Panc1 (cell line): ENCODE measurements at places on chromosomes 4 and X. TPM values are rescaled to one million over a fixed set of nuclear protein-coding genes. Genes with fewer than 3 reads are reported as not detected.

DNA sequence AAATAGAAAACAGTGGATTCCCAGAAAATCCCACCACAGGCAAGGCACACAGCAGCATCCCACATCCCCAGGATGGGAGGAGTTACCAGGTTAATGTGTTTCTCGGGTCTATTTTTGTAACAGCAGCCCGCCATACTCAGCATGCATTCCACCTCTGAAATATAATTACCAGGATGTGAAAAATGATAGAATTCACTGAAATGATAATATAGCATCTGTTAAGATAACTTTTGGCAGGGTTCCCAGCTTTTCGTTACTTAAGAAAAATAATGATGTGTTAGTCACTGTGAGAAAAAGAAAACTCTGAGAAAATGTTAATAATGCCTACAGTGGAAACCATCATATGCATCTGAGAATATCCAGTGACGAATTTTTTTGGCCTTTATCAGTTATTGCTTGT, 87.1 kb downstream of the VCX2 start:
- DNase-seq, result no peak

Gene INTS12
- 13.9 TPM for total RNA-seq

- no peak for DNase-seq
These were observed 207.4 kb upstream of the MAOA start for GRCh38 chrX:43448688-43449087.

Gene FREM3
- not detected for total RNA-seq

Gene EXOC1L
- total RNA-seq, result not detected

Gene PDE6B
- total RNA-seq, result 6.5 TPM

- no peak for DNase-seq
These were observed 584.2 kb upstream of the PCDH10 start for GRCh38 chr4:132564920-132565319.

Gene ARMCX6
- 43.6 TPM for total RNA-seq

Gene CDKL2
- 5.7 TPM for total RNA-seq
